ENCODE measurements at places on chromosomes 5 and 9.

- no peak for DNase-seq
Observed at GRCh38 chr5:119379942-119380547, 24.2 kb downstream of the TNFAIP8 start.

GRCh38 chr9:35563791-35564197 is 41.3 kb upstream of the TESK1 start:
- DNase-seq = peak; percentile 65

DNA sequence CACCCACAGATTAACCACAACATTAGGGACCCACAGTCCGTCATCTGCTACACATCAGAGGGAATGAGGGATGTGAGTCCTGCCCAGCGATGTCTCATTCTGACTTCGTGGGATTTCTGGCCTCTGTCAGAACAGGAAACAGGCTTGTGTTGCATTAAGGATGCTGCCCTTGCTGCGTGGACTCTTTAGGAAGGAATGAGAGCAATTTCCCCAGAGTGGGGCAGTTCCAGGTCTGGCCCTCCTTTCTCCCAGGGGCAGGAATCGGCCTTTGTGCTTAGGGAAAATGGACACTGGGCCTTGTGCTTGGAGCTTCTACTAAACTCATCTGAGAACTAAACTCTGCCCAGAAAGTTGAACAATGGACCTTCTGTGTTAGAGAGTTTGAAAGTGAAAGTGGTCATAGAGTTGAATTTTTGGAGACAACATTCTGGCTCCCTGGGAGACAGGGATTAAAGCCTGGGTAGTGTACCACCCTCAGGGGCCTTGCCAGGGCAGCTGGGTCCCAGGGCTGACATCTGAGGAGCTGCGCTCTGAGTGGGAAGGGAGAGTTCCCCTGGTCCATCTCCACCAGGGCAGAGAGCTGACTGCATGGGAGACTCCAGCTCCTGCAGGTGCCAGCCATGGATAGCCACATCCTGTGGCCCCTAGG is 37.8 kb upstream of the S1PR3 start:
- no peak for DNase-seq

- DNase-seq = peak; percentile 34
Observed at GRCh38 chr9:69332067-69332685, 7.2 kb downstream of the ENTREP1 start.

DNA sequence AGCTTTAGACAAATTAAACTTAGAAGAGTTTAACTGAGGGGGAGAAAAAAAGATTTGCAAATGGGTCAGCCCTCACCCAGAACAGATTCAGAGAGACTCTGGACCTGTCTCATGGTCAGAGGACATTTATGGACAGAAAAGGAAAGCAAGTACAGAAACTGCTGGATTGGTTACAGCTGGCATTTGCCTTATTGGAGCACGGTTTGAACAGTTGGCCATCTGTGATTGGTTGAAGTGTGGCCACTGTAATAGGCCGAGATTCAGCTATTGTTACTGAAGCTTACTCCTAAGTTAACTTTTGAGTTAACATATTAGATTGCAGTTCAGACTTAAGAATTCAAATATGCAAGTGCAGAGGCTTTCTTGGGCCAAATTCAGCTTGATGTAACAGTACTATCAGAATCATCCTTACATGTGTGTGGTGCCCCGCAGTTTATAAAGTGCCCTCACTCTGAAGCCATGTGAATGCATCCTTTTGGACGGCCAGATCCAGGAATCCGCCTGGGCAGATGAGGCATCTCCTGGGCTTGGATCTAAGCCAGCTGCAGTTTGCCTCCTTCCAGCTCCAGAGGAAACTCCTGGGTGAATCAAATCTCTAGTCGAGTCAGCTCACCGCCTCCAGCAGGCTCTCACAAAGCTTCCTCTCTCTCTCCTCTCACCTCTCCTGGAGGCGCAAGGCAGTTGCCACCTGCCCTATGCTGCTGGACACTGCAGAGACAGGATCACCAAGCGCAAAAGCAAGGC is 165.2 kb downstream of the ADAMTS12 start:
- no peak for DNase-seq

DNA sequence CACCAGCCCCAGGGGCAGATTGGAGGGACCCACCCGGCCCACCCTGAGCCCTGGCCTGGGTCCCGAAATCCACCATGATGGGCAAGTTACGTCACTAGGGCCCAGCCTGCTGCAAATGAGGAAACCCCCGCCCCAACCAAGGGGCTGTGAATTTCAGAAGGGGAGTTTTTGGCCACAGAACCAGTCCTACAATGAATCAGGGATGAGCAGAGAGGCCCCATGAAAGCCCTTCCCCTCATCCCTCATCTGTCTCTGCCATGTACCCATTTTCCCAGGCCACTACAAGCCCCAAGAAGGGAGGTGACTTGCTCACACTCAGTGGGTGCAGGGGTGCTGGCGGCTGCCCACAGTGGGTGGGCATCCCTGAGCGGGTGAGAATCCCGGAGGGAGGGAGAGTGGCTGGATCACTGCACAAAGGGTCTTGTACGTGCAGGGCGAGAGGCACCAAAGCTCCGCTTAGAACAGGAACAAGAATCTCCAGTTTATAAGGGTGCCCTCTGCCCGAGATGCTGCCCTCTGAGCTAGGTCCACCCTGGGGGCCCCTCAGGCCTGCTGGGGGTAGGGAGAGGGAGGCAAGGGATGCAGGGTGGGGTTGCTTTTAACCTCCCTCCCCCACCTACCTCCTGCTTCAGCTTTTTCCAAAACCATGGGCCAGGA is 10.4 kb upstream of the TCF7 start:
- DNase-seq = no peak

DNA sequence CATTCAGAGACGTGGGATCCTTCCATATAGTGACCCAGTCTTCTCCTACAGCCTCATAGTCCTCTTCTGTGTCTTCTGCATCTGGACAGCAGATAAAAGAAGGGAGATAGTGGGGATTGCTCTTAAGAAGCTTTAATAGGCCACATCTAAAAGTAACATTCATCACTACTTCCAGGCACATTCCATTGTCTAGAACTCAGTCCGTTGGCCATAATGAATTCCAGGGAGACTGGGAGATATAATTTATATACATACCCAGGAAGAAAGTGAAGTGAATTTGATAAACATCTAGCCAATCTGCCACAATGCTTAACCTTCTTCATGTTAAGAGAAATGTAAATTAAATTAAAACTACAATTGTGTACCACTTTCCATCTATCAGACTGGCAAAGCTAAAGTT is 22.5 kb upstream of the GLIPR2 start:
- no peak for DNase-seq

DNA sequence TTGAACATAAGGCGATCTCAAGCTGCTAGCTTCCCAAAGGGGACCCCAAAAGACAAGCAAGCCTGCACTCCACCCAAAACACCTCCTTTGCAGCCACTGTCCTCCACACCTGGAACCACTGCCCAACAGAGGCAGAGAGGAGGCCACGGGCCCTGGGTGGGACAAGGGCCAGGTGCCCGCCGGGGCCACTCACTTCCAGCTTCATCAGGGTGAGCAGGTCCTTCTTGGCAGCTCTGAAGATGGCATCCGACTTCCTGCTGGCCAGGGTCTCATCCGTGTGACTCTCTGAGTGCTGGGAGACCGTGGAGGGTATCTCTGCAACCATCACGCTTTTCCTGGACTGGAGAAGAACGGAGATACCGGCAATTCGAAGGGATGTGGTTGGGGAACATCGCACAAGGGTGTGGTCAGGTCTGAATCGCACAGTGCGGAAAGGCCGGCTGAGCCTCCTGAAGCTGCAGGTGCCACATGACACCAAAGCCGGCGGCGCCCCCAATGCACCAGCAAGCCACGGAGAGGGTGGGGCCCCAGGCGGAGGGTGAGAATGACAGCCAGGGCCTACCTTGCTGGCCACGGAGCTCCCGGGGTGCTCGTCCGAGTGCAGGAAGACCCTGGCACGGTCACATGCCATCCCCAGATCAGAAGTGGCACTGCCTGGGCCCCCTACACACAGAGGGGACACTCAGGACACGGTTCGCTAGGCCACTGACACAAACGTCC is 44.6 kb downstream of the PNPLA7 start:
- no peak for DNase-seq

DNA sequence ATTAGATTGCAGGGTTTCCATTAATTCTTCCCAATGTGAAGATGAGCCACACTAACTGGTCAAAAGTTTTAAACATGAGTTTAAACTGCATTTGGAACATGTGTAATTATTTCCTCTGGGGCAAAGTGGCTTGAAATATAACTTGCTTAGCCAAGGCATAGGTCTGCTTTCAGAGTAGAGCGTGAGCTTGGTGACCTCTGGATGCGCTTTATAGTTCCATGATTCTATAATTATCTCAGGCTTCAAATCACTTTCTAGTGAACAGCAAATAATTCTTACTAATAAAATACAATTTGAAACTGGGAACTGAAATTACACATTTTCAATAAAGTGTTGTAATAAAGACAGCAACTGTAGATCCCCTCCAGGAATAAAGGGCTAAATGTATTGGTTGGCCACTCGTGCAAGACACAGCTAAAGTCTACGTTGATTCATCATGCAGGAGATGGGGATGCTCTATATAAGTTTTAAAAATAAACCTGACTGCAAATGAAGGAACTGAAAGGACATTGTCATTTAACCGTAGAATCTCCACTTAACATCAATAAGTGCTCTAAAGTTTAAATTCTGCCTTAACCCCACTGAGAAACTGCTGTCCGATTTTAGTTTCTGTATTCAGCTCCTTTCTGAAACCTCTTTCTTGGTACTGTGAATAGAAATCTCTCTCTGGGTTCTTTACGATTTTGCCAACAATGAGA is 460.0 kb downstream of the PSAT1 start:
- DNase-seq = no peak

GRCh38 chr5:122195802-122196394 is 66.6 kb downstream of the ZNF474 start:
- peak; percentile 82 for DNase-seq

DNA sequence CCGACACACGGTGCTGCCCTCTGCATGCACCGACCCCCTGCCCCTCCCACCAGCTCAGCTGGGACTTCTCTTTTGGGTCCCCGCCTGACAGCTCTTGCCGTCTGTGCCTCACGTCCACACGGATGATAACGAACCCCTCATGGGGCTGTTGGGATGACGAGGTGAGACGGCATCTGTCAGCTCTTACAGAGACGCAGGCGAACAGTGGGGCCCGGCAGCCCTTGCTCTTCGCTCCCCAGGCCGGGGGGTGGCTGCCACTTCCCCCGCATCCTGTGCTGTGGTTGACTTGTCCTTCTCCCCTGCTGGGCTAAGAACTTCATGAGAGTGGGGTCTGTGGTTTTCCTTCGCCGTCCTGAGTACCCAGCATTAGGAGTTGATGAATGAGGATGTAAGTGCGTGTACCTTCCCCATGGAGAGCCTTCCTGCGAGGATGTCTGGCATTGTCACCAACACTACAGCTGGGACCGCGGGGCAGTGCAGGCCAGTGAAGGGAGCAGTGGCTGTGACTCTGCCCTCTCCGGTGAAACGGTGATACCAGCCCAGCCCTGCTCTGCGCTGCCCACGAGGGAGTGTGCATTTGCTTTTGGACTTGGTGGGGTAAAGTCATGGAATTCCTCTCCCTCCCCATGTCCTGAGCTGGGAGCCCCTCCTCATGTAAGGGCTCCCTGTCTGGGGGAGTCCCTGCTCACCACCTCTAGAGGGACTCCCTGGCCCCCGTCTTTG is 23.2 kb downstream of the HK3 start:
- no peak for DNase-seq

- DNase-seq = no peak
Observed at GRCh38 chr9:133494636-133495326, 15.9 kb upstream of the SLC2A6 start.

GRCh38 chr5:140111011-140111858 is 2.7 kb upstream of the PURA start:
- DNase-seq = peak; percentile 67

DNA sequence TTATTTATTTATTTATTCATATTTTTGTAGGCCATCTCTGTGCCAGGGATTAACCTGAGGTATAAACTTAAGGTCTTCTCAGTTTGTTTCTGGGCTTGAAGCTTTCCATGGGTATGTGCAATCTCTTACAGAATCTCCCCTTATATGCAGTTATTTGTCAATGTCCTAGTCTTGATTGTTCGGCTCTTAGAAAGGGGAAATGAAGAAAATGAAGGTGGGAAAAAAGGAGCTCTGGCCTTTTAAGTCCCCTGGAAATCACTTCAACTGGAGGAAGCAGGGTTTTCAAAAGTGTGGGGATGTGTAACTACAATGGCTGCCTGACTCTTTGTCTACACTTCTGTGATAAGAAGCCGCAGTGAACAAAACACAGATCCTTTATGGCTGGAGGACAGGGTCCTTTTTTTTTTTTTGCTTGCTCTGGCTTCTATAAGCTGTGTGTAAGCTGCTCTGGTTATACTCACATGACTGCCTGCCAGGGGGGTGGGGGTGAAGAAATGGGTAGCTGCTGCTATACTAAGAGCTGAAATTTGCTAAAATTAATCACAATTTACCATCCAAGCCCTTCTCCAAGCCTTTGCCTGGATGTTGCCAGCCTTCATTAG is 33.7 kb downstream of the CENPP start:
- no peak for DNase-seq

DNA sequence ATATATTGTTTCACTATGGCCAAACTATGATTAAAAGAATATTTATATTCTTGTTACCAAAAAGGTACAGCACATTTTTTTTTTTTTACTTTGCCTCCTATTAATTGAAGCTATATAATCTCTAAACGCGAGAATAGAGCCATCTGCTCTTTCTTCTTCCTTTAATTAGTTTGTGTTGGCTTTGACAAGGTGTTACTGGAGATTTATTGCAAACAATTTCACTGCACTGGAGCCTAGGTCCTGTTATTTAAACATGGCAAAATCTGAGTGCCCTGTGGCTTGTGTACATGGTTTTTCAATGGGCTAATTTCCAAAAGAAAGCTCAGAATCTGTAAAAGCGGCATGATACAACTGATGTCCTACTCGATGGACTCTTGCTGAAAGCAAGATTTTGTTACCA is 40.8 kb upstream of the GABRG2 start:
- DNase-seq = no peak

- peak; percentile 27 for DNase-seq
Observed at GRCh38 chr5:82356808-82357671, 78.9 kb upstream of the RPS23 start.

DNA sequence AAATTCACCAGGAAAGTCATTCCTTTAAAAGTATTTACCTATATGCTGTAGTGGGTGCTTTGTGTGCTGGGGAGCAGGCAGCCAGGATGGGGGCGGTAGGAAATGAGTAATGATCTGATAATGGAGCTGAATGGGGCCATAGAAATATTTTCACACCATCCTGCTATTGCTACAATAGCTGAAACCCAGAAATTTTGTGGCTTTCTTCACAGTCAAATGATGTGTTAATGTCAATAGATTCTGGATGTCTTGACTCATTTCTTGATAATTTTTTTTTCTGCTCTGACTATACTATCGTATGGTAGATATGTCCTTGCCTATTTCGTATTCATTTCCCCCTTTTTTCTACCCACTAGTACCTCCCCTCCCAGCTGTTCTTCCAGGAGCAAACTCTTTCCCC is 59.5 kb downstream of the RORB start:
- DNase-seq = no peak

DNA sequence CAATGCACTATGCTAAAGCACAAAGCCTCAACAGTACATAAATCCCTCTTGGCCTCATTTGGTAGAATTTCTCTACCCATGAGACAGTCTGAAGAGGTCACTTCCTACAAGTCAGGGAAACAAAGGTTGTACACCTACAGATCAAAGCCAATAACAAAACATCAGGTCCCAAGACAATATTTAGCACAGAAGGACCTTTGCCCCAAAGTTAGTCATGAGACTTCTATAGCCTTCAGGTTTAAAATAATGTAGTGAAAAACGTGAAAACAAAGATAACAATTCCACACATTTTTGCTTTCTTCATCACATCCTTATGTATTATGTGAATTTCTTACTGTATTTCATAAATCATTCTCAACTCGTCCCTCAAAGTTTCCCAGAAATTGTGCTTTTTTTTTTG is 15.8 kb downstream of the AFF4 start:
- DNase-seq = no peak

GRCh38 chr5:160469156-160470144 is 47.8 kb downstream of the PTTG1 start:
- no peak for DNase-seq
